Renal pelvis (tissue), 12 donors: ENCODE measurements at places on chromosomes 5 and 9. TPM values are rescaled to one million over a fixed set of nuclear protein-coding genes. Genes with fewer than 3 reads are reported as not detected.

DNA sequence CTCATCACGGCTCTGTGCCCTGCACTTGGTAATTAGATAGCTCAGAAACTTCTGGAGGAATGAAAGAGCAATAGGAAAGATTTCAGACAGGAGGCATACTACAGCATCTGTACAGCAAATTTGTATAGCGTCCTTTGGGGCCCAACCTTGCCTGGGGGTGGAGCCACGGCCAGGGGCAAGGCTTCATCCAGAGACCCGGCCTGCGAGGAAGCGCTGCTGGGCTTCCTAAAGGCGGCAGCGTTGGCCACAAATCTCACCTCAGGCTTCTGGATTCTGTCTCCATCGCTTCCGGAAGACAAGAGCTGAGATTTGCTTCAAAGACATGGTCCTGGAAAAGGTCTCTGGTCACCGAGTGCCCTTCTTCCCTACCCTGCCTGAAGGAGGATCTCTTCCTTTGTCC, 12.2 kb upstream of the SPATA31D1 start:
- no peak for DNase-seq

- no peak for DNase-seq
These were observed 42.7 kb upstream of the RETREG1 start for GRCh38 chr5:16659536-16659935.

Gene LCP2
- 3.0 TPM for polyA plus RNA-seq

DNA sequence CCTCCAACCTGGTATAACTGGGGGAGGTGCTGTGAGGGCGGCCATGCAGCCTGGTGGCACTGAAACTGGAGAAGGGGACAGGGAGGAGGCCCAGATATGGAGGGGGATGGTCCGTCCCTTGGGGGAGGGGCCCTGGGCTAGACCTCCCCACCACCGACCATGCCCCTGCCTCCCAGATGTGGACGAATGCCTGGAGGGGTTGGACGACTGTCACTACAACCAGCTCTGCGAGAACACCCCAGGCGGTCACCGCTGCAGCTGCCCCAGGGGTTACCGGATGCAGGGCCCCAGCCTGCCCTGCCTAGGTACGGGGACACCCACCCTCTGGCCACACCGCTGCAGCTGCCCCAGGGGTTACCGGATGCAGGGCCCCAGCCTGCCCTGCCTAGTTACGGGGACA, 15.4 kb upstream of the ASS1 start:
- DNase-seq: no peak

Gene RNF145
- polyA plus RNA-seq: 98.8 TPM
